ENCODE measurements at places on chromosomes 16 and 17.

- no peak for DNase-seq
These were observed 382.2 kb downstream of the ZFHX3 start for GRCh38 chr16:72665701-72666100.

GRCh38 chr16:84159007-84159406 is 13.9 kb downstream of the DNAAF1 start:
- DNase-seq = no peak

- DNase-seq = peak; percentile 76
These were observed 1.3 kb downstream of the MAZ start for GRCh38 chr16:29807426-29808218.

- no peak for DNase-seq
These were observed 22.3 kb upstream of the ZFPM1 start for GRCh38 chr16:88430524-88431446.

DNA sequence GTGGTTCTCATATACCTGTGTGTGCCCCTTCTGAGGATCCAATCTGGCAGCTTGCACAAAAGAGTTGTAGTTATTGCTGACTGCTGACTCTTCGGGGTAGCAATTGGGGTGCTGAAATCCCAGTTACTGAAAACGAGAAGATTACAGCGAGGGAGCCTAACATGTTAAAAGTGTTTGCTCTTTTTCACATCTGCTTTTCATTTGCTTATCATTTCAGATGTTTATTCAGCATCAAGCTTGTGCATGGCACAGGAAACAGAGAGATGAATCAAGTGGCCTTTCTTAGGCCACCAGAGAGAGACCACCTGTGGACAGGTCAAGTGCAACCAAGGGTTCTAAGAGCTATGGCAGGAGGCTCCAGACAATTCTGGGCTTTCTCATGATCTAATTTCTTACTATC is 16.9 kb downstream of the DHRS7B start:
- DNase-seq = no peak

GRCh38 chr17:50899005-50899460 is 32.9 kb upstream of the TOB1 start:
- no peak for DNase-seq

DNA sequence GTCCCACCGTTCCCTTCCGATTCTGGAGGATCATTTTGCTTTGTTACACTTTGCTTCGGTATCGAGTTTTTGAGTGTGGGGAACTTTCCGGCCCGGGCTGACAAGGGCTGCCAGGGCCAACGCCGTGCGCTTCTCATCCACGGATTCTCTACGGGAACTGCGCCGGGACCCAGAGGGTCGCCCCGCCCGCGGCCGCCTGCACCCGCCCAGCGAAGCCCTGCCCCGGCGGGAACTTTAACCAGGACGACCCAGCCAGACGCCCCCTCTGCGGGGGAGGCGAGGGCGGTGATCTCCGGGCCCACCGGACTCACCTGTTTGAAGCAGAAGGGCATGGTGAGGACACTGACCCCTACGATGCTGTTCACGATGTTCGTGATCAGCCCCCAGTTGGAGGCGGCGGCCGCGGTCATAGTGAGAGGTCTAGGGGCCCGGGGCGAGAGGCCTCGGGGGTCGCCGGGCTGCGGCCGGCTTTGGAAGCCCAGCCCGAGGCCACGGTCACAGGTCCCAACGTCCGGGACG is 536 bp downstream of the SLC38A10 start:
- DNase-seq = no peak

DNA sequence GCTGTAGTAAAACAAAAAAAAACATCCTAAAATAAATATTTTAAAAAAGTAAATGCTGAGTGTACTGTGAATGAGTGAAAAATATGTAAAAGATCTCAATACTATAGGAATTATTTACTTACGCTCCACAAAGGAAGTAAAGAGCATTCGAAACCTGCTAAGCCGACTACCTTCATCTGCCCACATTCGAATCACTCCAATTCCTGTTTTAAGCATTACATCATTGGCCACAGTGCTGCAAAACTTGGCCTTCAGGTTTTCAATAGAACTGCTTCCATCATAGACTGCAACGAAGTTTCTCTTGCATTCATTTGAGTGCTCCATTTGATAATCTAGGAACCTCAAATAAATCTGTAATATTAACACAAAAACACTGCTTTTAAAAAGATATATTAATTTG is 34.4 kb downstream of the NETO2 start:
- DNase-seq = no peak

GRCh38 chr16:15976929-15977637 is 27.7 kb downstream of the ABCC1 start:
- no peak for DNase-seq

- no peak for DNase-seq
These were observed 8.6 kb downstream of the WNT9B start for GRCh38 chr17:46859996-46860395.

DNA sequence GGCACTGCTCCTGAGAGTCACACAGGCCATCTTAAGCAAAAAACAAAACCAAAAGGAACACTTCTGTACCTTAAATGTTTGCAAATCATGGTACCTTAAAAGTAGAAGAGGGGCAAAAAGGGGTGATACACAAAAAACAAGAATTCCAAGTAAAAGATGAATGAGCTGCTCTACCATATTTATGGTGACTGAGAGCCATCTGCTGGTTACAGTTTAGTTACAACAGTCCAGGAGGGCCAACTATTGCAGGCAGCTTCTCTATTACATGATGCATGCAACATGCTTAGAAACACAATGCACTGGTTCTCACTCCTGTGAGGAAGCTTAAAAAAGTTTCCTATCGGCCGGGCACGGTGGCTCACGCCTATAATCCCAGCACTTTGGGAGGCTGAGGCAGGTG is 53.5 kb downstream of the STX8 start:
- DNase-seq = no peak

DNA sequence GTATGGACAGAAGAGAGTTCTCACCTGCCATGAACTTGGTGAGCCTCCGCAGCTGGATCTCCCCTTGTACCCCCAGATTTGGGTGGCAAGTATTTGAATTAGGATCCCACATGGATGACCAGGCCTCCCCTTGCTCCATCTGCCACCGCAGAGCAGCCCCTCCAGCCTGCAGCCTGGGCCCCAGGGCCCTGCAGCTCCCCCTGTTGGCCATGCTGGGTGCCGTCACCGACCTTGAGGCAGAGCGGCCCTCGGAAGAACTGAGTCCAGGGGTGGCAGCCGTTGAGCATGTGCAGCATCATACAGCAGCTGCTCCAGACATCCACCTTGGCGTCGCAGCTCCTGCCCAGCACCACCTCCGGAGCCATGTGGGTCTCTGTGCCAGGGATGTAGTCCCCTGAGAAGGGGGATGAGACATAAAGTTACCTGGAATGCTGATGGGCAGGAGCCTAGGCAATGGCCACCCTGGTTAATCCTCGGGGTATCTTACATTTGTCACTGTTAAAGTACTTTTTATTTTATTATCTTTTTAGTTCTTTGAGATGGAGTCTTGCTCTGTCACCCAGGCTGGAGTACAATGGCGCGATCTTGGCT is 9.0 kb upstream of the SPATA32 start:
- no peak for DNase-seq

GRCh38 chr17:75515496-75516254 is at the start of gene CASKIN2:
CASKIN2 (minus strand) TSS chr17:75515537; CDS start chr17:75513804, 1,733 bp downstream.
- peak; percentile 41 for DNase-seq

DNA sequence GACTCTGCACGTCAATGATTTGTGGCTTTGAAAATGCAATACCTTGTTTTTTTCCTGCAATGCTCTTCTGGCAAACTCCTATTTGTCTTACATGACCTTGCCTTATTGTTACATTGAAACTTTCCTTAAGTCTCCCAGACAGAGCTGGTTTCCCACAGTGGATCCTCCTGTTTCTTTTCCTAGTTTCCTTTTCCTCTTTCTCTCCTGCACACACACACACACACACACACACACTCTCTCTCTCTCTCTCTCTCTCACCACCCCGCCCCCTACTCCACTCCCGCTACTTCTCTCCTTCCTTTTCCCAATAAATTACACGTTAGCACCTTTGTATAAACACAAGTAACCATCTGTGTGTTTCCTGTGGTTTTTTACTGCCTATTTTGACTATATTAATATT is 2.3 kb downstream of the ORC6 start:
- DNase-seq = no peak

GRCh38 chr17:27256225-27257030 is 37.5 kb upstream of the WSB1 start:
- DNase-seq = no peak

DNA sequence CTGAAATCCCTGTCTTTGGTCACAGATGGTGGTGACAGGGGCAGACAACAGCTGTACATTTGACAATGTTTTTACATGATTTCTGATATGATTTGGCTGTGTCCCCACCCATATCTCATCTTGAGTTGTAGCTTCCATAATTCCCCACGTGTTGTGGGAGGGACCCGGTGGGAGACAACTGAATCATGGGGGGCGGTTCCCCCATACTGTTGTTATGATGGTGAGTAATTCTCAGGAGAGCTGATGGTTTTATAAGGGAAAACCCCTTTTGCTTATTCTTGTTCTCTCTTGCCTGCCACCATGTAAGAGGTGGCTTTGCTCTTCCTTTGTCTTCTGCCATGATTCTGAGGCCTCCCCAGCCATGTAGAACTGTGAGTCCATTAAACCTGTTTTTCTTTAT is 353.9 kb downstream of the CPPED1 start:
- DNase-seq = no peak

DNA sequence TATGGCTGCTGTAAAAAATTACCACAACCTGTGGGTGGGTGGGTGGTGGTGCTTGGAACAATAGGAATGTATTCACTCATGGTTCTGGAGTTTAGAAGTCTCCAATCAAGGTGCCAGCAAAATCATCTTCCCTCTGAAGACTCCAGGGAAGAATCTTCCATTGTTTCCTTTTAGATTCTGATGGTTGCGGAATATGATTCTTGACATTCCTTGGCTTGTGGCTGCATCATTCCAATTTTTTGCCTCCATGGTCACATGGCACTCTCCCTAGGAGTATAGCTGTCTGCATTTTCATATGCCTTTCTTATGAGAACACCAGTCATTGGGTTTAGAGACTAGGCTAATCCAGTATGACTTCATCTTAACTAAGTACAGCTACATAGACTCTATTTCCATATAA is 401.0 kb downstream of the HS3ST3B1 start:
- no peak for DNase-seq

GRCh38 chr17:48643697-48644012 is 17.5 kb upstream of the HOXB9 start:
- no peak for DNase-seq

GRCh38 chr17:57578608-57579225 is 166.4 kb downstream of the CCDC182 start:
- DNase-seq = no peak

DNA sequence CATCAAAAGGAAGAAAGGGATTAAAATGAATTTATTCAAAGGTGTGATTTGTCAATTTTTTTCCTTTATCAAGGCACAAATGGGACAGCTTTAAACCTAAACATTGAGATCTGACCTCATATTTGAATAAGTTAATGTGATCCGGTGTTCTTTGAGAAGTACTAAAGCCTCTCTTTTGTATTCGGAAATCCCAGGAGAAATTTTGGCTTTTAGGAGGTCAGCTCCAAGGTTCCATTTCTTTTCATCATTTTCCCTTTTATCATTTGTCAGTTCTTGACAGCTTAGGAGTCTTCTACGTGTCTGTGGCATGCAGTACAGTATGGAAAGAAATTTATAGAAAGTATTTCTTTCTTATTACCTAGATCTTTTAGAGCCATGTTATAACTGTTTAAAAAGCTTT is 873.4 kb upstream of the CDH8 start:
- no peak for DNase-seq

DNA sequence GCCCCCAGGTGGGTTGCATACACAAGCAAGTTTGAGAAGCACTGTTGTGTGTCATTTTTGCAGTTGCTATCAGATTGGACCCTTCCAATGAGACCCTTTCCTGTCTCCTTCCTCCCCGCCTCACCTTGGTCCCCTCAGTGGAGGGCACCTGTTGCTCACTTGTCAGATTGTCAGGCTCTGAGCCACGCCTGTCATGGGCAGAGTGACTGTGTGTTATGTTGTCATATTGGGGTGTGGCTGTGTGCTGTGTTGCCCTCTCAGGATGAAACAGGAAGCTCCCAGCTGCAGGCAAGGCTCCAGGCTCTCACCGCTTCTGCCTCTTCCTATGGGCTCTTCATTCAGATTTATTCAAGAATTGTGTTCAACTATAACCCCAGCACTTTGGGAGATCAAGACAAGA is 302.9 kb downstream of the CPPED1 start:
- DNase-seq = peak; percentile 1

DNA sequence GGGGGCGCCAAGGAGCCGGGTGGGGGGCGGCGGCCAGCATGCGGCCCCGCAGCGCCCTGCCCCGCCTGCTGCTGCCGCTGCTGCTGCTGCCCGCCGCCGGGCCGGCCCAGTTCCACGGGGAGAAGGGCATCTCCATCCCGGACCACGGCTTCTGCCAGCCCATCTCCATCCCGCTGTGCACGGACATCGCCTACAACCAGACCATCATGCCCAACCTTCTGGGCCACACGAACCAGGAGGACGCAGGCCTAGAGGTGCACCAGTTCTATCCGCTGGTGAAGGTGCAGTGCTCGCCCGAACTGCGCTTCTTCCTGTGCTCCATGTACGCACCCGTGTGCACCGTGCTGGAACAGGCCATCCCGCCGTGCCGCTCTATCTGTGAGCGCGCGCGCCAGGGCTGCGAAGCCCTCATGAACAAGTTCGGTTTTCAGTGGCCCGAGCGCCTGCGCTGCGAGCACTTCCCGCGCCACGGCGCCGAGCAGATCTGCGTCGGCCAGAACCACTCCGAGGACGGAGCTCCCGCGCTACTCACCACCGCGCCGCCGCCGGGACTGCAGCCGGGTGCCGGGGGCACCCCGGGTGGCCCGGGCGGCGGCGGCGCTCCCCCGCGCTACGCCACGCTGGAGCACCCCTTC is 484 bp downstream of the FZD2 start:
- DNase-seq = no peak

GRCh38 chr17:29747660-29748059 is 124.9 kb upstream of the CORO6 start:
- no peak for DNase-seq

DNA sequence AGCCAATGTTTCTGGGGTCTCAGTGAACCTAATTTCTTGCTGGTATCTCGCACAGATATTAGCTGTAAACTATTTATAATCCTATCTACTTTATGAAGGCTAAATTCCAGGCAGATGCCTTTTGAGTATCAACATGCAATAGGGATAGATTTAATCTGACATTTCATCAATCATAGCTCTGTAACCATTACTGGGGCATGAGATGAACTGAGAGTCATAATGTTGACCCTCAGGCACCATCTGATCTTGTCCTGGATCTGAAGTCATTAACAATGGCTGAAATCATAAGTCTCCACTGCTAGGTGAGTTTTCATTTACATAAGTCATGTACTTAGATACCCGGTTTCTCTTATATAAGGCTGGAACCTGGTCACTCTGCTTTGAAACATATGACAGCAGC is 3.6 kb downstream of the PMFBP1 start:
- DNase-seq = no peak

DNA sequence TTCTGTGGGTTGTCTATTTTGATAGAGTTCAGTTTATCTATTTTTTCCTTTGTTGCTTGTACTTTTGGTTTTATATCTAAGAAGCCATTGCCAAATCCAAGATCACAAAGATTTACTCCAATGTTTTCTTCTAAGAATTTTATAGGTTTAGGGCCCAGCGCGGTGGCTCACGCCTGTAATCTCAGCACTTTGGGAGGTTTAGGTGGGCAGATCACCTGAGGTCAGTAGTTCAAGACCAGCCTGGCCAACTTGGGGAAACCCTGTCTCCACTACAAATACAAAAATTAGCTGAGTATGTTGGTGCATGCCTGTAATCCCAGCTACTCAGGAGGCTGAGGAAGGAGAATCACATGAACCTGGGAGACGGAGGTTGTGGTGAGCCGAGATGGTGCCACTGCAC is 13.7 kb upstream of the ITGA3 start:
- DNase-seq = no peak

GRCh38 chr16:51388516-51388951 is 237.5 kb upstream of the SALL1 start:
- no peak for DNase-seq

- no peak for DNase-seq
These were observed 101.1 kb upstream of the CCL2 start for GRCh38 chr17:34153991-34154390.

Measured in epithelial cell of prostate (primary cell).